ENCODE measurements at places on chromosomes 4 and X.

DNA sequence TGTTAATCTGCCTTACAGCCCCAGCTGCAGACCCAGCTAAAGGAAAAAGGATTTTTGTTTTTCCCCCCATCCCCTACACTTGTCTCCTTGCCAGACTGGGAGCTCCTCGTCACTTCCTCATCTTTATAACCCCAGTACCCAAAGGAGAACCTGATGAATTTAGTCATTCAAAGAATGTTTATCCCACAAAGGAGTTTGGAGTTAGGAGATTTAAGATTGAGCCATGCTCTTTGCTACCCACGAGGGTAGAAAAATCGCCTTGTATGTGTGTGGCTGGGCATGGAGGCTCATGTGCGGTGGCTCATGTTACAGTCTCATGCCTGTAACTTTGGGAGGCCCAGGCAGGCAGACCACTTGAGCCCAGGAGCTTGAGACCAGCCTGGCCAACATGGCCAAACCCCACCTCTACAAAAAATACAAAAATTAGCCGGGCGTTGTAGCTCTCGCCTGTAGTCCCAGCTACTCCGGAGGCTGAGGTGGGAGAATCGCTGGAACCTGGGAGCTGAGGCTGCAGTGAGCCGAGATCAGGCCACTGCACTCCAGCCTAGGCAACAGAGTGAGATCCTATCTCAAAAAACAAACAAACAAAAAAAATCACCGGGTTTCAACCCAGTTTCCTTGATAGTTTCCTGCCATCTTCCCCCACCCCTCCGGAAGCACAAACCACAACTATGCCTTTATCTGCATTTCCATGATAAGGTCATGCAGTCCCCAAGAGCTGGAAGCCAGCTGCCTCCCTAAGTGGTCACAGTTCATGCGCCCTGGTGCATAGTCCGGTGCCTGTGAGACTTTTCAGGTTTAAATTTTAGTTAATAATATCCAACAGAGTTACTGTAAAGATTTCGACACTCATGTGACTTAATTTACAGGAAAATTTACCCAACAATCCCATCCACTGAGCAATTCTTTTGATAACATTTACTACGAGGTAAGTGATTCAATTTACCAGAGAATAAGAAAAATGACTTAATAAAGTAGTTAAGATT is 1.5 kb downstream of the CFAP97 start:
- no peak for DNase-seq

DNA sequence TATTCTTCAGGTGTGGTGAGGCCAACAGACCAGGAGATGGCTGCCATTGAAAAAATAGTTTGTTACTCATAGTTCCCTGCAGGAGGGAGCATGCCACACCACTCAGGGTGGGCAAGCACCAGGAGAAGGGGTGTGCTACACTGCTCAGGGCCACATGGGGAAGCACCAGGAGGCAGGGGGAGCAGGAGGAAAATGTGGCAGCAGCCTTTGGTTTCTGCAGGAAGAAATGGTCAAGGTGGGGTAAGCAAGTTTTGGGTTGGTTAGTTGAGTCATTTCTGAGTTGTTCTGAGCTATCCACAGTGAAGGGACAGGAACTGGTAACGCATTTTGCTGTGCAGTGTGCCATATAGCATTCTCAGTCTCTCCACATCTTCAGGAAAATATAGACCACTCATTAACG is 23.8 kb downstream of the FGFBP1 start:
- no peak for DNase-seq

DNA sequence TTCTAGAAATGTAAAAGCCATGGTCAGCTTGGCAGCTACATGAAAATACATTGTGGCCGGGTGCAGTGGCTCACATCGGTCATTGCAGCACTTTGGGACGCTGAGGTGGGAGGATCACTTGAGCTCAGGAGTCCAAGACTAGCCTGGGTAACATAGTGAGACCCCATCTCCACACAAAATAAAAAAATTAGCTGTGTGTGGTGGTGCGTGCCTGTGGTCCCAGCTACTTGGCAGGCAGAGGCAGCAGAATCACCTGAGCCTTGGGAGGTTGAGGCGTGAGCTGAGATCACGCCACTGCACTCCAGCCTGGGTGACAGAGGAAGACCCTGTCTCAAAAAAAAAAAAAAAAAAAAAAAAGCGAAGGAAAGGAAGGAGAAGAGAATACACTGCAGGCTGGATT is 29.0 kb downstream of the RNF212 start:
- no peak for DNase-seq

- DNase-seq: no peak
Observed at GRCh38 chrX:9867753-9868152, 81.5 kb downstream of the SHROOM2 start.

GRCh38 chr4:29423836-29424721 is 1296.1 kb upstream of the PCDH7 start:
- DNase-seq: no peak
